ENCODE measurements at places on chromosomes 12 and 14.

GRCh38 chr12:10160617-10161385 lies 11.1 kb downstream of the OLR1 start:
- no peak for DNase-seq

GRCh38 chr14:24911324-24912109 lies 138.4 kb downstream of the STXBP6 start:
- DNase-seq = no peak

DNA sequence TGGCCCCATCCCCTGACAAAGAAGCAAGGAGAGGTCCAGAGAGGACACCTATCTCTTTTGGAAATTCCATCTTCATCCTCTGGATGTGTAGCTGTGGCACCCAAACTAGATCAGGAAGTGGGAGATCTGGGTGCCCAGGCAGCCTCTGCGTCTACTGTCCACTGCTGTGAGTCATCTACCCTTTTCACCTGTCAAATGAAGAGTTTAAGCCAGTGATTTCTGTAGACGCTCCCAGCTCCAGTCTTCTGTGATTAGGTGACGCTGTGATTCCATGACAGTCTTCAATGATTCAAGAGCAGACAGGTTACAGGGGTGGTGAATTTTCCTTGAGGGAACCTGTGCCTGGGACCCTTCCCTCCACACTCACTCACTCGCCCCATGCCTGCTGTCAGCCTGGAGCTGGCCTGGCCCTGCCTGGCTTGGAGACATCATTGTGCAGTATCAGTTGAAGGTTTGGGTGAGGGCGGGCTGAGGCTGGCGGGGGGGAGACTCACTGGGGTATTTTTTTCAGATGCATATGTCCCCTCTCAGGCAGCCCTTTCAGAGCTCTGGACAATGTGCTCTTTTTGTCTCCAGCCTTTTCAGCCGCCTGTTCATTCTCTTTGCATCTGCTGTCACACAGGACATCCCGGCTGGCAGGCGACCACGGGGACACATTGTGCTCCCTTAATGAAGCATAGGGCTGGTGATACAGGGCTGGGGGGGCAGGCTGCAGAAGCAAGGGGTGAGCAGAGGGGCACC lies 56.8 kb upstream of the PARP11 start:
- DNase-seq = no peak

DNA sequence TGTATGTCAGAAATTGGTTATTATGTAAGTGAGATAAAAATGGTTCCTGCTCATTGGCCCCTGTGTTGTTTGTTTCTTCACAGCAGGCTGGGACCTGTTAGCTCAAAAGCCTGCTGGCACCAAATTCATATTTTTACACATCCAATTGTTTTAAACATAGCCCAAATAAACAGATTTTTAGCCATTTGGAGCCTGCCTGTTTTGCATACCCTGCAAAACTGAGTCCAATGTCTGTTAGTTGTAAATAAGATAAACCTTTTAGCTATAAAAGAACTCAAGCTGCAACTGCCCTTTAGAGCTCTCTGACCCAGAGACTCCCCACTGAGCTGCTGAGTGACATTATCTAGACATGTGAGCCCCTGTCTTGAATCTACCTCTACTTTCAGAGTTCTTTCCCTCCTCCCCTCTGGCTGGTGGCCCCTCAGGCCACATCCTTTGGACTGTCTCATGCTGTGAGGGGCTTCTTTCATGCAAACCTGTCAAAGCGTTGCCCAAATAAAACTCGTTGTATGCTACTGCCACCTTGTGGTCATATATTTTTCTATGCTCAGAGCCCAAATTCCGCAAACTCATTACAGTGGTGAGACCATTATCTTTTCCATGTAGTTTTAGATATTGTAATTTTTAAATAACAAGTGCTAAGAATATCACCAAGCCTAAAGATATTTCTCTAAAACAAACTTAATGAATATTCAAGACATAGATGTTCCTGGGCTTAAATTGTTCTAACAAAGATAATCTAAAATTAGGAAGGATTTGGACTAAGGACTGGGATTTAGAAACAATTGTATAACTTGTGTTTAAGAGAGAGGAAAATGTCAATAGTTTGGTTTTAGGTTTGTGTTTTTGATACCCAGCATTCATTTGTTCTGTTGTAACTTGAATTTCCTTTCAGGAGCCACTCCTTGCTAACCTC lies 337.9 kb downstream of the AACS start:
- peak; percentile 79 for DNase-seq

GRCh38 chr14:54170301-54170700 lies 213.7 kb upstream of the BMP4 start:
- DNase-seq = no peak

- no peak for DNase-seq
Measured at GRCh38 chr12:5913387-5913786, 31.7 kb downstream of the ANO2 start.

GRCh38 chr12:2290516-2291065 lies 237.8 kb downstream of the CACNA1C start:
- no peak for DNase-seq

DNA sequence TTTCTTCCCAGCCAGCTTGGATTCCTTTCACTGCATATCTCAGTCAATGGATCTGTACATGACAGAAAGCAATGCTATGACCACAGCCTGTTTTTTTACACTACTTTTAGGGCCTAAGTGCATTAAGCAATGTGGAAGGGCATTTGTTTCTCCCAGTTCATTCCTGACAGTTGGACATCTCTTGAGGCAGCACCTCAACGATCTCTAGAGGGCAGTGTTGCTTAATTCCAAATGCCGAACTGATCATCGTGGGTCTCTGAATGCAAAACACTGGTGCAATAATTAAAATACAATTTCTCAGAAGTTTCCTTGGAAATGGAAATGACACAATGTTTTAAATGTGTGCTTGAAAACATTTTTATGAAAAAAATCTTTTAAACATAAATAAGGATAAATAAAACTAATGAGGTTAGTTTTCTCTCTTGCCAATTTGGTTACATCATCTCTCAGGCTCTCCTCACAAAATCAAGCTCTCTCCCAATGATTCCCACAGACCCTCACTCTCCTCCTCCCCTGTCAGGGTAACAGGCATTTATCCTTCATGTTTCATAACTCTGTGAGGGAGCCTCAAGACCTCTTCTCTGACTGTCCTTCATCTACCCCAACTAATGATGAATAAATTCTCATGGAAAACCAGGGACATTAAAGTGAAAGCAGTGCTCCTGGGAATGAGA lies 192.4 kb upstream of the SLC16A7 start:
- DNase-seq = peak; percentile 41

GRCh38 chr12:18676996-18677588 lies 60.7 kb downstream of the PLCZ1 start:
- DNase-seq = no peak

- no peak for DNase-seq
Measured at GRCh38 chr14:93725993-93726392, 62.3 kb downstream of the PRIMA1 start.

DNA sequence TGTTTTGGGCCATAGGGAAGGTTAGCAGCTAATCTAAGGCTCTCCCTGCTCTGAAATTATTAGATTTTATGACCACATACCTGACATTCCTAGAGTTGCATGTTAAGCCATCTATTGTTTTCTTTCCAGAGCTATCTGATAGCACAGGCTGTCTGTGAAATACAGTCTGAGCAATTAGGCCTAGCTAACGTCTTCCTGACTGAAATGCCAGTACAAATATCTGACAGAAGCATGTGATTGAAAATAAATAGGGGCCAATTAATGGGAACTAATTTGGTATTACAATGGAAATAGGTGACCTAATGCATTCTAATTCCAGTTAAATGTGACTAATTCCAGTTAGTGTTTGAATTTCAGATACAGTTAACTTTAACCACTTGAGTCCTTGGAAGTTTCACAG lies 115.2 kb downstream of the C12orf75 start:
- DNase-seq = no peak

DNA sequence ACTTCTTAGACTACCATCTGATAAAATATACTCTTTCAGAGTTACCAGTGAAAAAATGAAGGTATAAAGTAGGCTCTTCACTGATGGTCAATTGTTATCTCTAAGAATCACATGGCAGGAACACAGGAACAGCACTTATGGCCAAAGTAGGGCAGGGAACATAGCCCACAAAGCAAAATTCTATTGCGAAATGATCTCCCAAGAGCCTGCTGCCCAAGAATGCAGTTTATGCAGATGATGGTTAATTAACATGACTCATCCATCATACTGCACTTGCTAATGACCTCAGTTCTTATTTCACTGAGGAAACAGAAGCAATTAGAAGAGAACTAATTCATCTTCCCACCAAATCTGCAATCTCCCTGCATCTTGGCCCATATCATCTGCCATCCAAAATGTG lies 133.8 kb downstream of the SLC2A13 start:
- DNase-seq = no peak

- DNase-seq = no peak
Measured at GRCh38 chr12:68510397-68510796, 100.3 kb upstream of the RAP1B start.

GRCh38 chr12:6465467-6466183 lies 4.9 kb downstream of the VAMP1 start:
- DNase-seq = no peak

GRCh38 chr14:35414365-35414764 lies 9.8 kb upstream of the NFKBIA start:
- DNase-seq = no peak

DNA sequence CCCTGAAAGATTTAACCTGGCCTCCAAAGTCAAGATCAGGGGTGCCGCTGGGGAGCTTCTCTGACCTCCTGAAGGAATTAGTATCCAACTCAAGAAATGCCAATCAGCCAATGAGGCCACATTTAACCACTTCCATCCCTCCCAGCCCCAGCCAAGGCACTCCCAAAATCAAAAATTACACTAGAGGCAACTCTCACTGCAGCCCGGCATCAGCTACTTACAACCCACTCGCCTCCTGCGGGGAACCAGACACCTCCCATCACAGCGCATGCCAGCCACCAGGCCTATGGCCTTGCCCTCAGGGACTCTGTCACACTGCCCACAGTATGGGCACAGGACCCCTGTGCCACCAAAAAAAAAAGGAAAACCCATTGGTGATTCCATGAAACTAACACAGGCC lies 62.3 kb upstream of the DDX11 start:
- no peak for DNase-seq

DNA sequence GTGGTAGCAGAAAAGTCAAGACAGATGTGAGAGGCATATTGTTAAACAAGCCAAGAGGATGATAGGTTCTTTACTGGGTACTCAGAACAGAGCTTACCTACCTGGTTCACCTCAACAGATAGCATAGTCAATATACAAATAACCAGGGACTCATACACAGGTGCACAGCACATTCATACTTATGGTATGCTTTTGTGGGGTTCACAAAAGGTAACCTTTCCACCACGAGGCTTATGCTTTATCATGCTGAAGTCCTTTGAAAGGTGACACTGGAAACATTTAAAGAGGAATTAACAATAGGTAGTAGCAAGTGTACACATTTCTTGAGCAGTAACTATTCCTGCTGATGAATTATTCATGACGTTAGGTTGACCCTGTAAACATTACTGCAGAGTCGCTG lies 42.2 kb upstream of the MBIP start:
- DNase-seq = no peak

GRCh38 chr14:49975799-49976198 lies 82.9 kb downstream of the ARF6 start:
- DNase-seq = no peak

GRCh38 chr14:93008381-93008780 lies 85.4 kb downstream of the CHGA start:
- no peak for DNase-seq

- DNase-seq = no peak
Measured at GRCh38 chr12:23169012-23169695, 544.2 kb downstream of the ETNK1 start.

- DNase-seq = no peak
Measured at GRCh38 chr12:107064687-107065086, 28.7 kb downstream of the CRY1 start.

Data from iPS DF 6.9 (cell line).